ENCODE measurements at places on chromosomes 2 and 18.

GRCh38 chr2:128404709-128405466, 86.2 kb upstream of the HS6ST1 start:
- no peak for DNase-seq

DNA sequence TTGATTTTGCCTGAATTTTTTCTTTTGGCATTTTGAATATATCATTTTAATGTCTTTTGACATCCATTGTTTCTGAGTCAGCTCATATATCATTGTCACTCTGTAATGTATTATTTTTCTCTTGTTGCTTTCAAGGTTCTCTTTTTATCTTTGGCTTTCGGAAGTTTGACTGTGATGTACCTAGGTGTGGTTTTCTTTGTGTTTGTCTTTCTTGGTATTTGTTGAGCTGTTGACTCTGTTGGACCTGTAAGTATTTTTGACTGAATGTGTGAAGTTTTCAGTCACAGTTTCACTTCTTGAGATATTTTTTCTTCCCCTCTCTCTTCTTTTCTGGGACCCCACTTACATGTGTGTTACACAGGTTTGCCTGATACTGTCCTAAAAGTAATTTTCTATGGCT, 24.9 kb upstream of the DRC1 start:
- DNase-seq = no peak

- no peak for DNase-seq
These were observed 373.0 kb downstream of the NRXN1 start for GRCh38 chr2:50658883-50659282.

GRCh38 chr2:241312082-241312481, 3.4 kb downstream of the HDLBP start:
- peak; percentile 45 for DNase-seq

- DNase-seq = no peak
These were observed 73.3 kb downstream of the SH3BP4 start for GRCh38 chr2:235024931-235025773.

DNA sequence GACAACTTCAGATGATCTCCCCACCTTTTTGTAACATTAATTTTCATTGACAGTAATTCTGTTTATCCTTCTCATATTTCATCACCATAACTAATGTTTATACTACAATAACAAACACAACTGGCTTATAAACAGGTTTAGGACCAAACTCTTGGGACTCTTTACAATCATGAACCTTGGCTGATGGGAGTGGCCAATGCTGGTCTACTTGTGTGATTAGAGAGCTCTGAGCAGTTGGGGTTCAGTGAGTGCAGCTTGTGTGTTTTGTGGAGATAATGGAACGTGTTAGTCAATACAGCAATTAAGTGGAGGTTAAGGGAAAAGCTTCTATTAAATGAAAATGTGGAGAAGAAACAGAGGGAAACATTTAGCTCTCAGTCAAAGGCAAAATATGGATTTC, 207.1 kb downstream of the SPAG16 start:
- no peak for DNase-seq

GRCh38 chr2:43985359-43985758, 10.4 kb downstream of the LRPPRC start:
- DNase-seq = no peak

DNA sequence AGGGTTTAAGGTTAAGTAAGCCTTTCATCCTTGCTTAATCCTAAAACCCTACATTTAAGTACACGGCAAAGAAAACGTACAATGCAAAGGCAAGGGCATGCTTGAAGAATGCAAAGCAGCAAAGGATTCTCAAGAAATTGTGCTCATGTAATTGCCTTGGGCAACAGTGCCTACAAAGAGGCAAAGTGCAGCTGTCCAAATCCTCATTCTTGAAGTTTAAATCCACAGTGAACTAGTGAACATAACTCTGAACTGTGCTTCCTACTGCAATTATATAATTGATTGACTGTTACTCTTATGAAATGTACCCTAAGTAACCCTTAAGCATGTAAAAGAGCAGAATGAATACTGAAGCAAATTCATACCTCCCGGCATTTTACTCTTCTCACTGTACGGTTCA, 85.4 kb downstream of the MAP3K20 start:
- DNase-seq = no peak

- peak; percentile 21 for DNase-seq
These were observed 9.3 kb downstream of the MAPRE3 start for GRCh38 chr2:26979741-26980140.

DNA sequence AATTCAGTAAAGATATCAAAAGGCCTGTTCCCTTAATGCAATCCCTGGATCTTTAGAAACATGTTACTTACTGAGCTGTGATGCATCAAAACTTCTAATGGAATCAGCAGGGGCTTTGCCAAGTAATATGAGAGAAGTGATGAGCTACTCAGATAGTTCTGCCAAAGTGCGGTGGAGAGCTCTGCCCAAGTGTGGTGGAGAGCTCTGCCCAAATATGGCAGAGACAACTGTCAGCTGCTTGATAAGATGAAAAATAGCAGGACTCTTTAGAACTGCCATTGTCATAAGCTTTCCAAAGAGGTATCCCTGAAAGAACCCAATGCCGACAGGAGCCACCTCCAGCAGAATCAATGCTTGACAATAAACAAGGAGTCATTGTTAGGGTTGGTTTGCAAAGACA, 167.9 kb upstream of the SLC39A10 start:
- no peak for DNase-seq

DNA sequence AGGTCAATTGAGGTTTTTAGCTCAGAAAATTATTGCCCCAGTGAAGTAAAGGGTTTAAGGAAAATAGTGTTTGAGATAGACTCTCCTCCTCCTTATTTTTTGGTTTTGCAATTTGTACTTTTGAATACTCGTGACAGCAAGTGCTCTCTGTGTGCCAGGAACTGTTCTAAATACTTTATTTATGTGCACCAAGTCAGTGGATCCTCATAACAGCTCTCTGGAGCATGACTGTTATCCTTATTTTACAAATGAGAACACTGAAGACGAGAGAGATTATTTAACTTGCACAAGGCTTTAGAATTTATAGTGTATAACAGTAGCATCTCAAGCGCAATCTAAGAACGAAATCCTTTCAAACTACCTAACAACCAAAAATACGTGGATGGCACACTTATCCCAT, 24.7 kb downstream of the BABAM2 start:
- no peak for DNase-seq

DNA sequence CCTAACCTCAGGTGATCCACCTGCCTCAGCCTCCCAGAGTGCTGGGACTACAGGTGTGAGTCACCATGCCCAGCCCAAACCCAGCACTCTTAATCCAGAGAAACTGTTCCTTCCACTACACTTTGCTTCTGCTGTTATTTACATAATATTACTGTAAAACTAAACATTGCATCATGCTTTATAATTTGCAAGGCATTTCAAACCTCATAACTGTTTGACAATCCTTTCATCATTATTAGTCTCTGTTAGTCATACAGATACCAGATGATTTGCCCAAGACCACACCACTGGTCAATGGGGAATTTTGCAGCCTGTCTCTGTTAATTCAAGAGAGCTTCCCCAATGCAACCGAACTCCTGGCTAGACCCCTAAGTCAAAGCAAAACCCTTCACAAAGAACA, 338.3 kb downstream of the ALK start:
- DNase-seq = peak; percentile 33

DNA sequence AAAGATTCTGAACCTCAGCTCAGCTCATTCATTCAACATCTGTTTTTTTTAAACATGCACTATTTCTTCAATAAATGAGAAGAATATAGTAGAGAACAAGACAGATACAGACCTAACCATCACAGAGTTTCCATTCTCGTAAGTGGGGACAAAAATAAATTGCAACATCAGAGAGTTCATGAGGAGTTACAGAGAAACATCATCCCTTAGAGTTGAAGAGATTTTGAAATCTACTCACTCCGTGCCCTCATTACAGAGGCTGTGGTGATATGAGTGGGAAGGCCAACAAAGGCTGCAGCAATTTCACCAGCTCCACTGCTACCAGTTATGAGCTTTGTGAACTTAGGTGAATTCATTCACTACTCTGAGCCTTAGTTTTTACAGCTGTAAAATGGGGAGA, 399.3 kb downstream of the BCL11A start:
- DNase-seq = no peak

- DNase-seq = no peak
These were observed 57.5 kb upstream of the CPO start for GRCh38 chr2:206881708-206882410.

DNA sequence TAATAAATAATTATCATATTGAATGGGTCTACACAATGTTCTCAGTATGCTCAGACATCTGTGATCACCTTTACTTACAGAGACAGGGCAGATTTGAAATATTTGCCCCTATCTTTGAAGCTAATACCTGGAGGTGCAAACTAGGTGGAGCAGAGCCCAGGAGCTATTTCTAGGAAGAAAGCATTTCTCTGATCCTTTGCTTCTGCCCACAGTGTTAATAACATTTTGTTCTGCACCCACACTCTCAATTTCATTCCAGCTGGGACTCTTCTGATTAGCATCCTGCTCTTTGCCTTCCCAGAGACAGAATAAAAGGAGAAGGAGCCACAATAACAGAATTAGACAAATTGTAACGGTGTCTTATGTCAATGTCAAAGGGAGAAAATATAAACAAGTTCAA, 11.6 kb upstream of the SCN2A start:
- no peak for DNase-seq

- DNase-seq = no peak
These were observed 85.9 kb downstream of the HRH4 start for GRCh38 chr18:24546307-24546706.

GRCh38 chr2:3805201-3805939, 102.0 kb downstream of the DCDC2C start:
- DNase-seq = no peak

All from EL (cell line).